Fibroblast of pulmonary artery (primary cell): ENCODE measurements at places on chromosomes 16 and 17.

GRCh38 chr17:76154292-76154691, 13.2 kb upstream of the FOXJ1 start:
- DNase-seq, result no peak

DNA sequence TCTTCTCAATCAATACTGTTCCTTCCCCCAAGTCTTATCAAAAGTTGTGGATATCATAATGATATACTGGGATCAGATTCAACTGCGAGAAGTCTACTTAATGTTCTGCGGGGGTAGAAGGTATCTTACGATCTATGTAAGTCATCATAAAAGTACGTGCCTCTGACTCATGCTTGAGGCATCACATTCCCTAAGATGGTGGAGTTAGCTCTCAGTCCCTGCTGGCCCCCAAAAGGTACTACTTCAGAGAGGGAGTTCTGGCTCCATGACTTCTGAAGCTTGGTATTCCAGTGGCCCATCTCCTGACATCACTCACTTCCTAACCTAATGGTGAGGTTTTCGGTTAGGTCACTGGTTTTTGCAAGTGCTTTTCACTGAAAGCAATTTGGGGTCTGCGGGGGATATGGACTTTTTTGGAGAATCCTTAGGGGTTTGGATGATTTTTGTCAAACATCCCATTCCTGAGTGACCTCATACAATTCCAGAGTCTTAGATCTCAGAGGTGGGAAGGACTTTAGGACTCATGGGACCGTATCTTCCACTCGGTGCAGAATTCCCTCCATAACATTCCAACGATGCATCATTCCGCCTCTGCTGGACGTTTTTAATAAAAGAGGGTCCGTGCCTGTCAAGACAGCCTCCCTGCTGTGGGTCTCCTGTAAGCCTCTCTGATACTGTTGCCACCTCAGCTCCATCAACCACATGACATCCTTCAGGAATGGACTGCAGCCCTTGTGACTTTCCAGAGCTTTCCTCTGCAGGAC, 74.3 kb downstream of the DYNLRB2 start:
- DNase-seq, result peak; percentile 84

DNA sequence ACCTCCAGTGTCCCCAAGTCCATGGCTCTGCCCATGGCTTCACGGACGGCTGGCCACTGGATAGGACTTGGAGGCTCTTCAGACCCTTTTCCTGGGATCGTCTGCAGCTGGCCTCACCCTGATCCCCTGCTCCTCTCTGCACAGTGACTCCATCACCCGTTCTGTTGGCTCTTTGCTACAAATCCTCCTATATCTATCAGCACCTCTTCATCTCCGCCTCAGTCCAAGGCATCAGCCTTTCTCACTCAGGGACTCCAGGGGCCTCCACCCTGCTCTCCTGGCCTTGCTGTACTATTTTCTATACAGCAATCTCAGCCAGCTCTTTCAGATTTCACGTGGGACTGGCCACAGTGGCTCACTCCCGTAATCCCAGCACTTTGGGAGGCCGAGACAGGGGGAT, 10.7 kb upstream of the SNN start:
- DNase-seq, result no peak

DNA sequence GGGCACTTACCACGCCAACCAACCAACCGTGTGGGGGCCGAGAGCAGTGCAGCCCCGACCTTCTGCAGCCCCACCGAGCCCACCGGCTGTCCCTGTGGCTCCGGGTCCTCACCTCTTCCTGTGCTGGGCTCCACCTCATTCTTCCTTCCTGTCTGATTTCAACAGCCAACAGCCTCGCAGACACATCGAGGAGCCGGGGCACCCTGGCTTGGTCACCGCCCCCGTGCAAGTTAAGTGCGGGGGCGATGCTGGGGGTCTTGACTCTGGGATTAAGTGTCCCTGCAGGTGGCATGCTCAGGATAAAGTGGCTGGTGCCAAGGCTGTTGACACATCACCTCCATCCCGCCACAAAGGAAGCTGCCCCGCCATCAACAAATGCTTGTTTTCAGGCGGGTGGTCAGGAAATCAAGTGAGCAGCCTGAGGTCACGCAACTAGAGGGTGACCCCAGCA, at the start of gene NLRC3:
NLRC3 (minus strand) TSS at position 102 of the 451 bp plus-strand sequence. CDS start 12,367 bp downstream, outside the sequence.
- DNase-seq, result no peak

GRCh38 chr16:69476920-69477443, 52.6 kb downstream of the CYB5B start:
- DNase-seq, result peak; percentile 63

- no peak for DNase-seq
These were observed 241.2 kb downstream of the FOXL1 start for GRCh38 chr16:86819533-86819892.

DNA sequence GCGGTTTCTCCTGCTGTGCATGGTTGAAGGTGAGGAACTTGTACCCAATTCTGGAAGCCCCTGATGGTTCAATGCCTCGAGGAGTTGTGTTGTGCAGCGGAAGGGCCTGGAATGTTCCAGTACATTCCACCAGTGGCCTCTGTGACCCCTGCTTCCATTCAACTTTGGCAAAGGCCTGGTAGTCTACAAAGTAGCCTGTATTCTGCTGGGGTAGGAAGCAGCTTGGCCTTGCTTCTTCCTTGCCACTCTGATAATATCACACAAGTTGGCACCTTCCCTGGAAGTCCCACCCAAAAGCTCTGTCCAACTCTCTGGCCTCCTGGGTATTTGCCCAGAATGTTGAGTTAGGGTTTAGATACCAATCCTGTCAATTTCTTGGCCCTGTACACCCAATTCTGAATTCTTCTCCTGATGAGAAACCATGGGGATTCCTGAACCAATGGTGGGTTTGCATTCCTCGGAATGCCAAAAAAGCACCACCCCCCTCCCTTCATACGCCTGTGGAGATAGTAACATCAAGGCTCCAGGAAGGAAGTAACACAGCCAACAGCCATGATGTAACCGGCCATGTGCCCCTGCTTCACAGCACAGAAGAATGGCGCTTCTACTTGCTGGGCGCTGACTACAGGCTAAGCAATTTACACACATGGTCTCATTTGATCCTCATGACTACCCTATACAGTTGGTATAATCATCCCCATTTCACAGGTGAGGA, 11.8 kb upstream of the FAM117A start:
- peak; percentile 62 for DNase-seq

GRCh38 chr16:81925016-81925415, 86.3 kb downstream of the SDR42E1 start:
- DNase-seq, result no peak

DNA sequence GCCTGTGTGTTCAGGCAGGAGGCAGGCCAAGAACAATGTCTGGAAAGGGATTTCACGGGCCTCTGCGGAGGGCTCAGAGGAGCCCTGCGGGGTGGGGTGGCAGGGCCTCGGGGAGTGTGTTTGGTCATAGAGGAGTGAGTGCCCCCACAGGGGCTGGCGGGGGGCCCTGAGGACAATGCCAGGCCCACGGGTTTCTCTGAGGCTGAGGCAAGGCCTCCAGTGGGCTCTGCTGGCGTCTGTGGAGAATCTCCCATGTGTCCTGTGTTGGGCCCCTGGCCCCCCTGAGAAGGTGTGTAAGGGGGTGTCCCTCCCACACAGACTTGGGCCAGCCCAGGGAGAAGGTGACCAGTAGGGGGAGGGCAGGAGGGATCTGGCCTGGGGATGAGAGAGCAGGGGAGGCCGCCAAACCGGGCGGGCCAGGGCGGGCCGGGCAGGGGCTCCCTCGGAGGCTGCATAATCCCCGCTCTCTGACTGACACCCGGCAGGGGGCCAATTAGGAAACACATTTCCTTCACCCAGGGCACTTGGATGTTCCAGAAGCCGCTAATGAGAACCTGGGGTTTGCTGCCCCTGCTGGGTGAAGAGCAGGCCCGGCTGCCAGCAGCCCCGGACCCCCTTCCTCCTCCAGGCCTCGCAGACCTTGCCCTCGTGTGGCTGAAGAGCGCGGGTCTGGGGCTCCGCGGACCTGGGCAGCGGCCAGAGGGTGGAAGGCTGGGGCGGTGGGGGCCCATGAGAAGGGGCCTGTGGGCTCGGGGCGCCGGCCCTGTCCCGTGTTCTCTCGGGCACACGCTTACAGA, 204.2 kb downstream of the NTN1 start:
- no peak for DNase-seq

- DNase-seq, result no peak
These were observed 14.0 kb downstream of the ABCC1 start for GRCh38 chr16:15963307-15963910.

- no peak for DNase-seq
These were observed 11.7 kb upstream of the TOM1L1 start for GRCh38 chr17:54888981-54889380.

DNA sequence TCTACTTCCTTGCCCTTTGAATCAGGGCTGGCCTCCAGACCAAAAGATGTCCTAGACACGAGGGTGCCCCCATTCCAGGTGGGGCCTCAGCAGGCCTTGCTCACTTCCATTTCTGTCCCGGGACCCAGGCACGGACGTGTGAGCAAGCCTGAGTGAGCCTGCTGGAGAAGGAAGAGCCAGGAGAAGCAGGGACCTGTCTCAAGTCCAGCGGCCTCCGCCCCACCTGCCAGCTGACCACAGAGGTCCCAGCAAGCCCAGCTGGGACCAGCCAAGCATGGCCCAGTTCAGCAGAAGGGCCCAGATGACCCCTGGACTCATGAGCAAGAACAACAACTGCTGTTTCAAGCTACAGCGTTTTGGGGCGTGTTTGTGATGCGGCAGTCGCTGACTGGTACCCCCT, 24.7 kb downstream of the RBFOX3 start:
- DNase-seq, result no peak

DNA sequence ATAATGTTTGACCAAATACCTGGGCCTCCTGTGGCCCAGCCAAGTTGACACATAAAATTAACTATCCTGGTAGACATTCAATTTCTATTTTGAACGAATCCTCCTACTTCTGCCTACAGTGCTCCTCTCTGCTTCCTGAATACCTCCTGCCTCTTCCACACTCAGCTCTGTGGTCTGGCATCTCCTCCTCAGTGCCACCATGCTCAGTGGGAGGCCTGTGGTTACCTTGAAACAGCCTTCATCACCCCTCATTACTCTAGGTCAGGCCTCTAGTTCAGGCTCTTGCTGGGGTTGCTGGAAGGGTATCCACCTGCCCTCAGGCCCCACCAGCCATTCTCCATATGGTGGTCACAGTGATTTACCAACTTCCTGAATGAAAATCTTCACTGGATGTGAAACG, 5.1 kb downstream of the LYRM9 start:
- DNase-seq, result no peak

GRCh38 chr17:75619506-75620431, 13.5 kb upstream of the SMIM5 start:
- DNase-seq, result peak; percentile 50

DNA sequence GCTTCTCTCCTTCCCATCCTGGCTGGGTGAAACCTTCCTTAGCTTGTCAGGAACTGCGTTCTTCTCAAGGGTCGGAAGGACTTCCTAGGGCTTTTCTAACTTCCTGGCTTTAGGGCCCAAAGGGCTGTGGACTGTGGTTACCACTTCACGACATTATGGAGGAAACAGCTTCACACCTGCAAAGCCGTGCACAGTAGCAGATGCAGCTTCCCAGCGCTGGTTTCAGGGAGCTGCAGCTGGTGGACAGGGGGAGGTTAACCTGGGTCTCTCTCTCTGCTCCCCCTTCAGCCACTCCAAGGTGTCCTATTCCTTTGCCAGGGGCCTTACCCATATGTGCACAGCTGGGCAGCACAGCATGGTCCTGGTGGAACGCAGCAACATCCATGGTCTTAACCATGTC, 155.8 kb upstream of the CDC42EP4 start:
- no peak for DNase-seq

GRCh38 chr16:14354561-14355351, 275.3 kb downstream of the PARN start:
- peak; percentile 6 for DNase-seq

GRCh38 chr16:81790830-81791435, 11.8 kb downstream of the PLCG2 start:
- DNase-seq, result no peak

GRCh38 chr17:12599186-12599920, 66.3 kb upstream of the MYOCD start:
- DNase-seq, result no peak

- DNase-seq, result no peak
These were observed 124.3 kb upstream of the NACA2 start for GRCh38 chr17:61715348-61715747.

GRCh38 chr17:34709158-34709754, 129.9 kb downstream of the TMEM132E start:
- DNase-seq, result no peak

DNA sequence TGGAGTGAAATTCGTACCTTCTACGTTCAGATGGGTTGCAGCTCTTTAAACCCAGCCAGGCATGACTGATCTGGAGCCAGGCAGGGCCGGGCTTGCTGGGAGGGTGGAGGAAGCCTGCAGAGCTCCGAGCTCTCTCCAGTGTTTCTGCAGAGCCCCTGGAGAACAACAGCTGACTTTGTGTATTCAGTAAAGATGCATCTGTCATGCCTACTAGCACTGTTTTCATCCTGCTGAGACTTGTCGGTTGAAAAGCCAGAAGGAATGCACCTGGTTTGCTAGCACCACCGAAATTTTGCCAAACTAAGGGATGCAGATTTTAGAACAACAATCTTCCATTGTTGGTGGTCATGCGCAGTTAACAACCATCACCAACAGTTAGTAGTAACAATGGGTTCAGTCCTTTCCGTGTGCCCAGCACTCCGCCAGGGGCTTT, 22.4 kb upstream of the SCNN1B start:
- DNase-seq, result no peak

GRCh38 chr17:47822785-47823184, 1.2 kb upstream of the OSBPL7 start:
- no peak for DNase-seq

DNA sequence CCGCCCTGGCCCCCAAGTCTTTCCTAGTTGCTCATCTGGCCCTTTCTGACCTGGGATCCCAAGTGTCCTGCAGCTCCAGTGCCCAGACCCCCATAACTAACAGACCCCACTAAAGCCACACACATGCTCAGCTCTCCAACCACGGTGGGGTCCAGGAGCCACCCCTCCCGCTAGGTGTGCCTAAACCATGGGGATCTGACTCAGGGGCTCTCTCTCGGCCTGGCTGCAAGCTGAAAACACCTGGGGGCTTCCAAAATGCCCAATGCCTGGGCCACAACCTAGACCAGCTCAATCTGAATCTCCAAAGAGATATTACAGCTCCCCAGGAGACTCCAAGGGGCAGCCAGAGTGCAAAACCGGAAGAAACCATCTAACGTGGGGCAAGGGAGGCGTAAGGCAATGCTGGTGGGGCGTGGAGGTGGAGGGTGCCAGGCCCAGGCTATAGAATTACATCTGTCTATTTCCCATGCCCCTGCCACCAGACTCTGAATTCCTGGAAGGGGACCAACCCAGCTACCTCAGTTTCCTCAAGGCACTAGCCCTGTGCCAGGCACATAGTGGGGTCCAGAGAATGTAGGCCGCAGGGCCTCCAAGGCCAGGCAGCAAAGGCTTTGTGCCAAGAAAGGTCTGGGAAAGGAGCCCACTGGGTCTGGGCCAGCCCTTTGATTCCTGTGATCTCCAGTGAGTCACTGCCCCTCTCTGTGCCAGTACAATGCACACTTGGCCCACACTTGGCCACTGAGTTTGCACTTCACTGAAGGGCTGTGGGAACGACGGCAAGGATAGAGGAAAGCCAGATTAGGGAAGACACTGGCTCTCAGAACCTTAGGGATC, 3.3 kb downstream of the CD2BP2 start:
- peak; percentile 97 for DNase-seq
